NCI-H526 (cell line): ENCODE measurements at places on chromosomes 4 and X.
A peak's percentile ranks its signal among the peaks of the same experiment; 100 is the strongest.

- DNase-seq, result peak; percentile 28
Measured at GRCh38 chrX:153554519-153555167, 37.2 kb downstream of the ATP2B3 start.

- peak; percentile 54 for DNase-seq
Measured at GRCh38 chr4:104475652-104476051, 19.0 kb downstream of the CXXC4 start.

DNA sequence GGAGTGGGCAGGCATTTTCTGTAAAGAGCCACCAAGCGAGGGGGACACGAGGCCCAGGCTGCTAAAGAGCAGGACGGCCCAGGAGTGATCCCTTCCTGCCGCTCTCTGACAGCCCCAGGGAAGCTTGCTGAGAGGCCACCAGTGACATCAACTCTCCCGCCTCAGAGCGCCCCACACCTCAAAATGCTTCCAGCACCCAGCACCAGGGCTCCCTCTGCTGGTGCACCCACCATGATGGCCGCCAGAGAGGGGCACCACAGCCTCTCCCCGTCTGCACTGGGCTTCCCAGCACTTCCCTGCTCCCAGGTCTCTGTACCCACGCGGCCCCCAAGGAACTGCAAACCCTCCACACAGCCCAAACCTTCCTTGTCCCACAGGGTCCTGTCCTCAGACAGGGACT is 40.4 kb downstream of the GAK start:
- peak; percentile 16 for DNase-seq

DNA sequence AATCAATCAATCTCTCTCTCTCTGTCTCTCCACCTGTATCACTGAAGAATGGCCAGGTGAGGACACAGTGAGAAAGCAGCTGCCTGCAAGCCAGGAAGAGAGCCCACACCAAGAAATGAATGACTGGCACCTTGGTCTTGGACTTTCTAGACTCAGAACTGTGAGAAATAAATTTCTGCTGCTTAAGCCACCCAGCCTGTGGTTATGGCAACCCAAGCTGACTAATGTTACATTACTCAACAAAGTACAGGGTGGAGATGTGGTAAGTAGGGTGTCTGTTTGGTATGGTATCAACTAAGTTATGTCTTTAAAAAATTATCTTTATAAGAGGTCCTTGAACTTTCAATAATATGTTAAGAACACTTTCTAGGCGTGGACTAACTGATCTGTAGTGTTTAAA is 159.3 kb downstream of the EPHA5 start:
- no peak for DNase-seq

DNA sequence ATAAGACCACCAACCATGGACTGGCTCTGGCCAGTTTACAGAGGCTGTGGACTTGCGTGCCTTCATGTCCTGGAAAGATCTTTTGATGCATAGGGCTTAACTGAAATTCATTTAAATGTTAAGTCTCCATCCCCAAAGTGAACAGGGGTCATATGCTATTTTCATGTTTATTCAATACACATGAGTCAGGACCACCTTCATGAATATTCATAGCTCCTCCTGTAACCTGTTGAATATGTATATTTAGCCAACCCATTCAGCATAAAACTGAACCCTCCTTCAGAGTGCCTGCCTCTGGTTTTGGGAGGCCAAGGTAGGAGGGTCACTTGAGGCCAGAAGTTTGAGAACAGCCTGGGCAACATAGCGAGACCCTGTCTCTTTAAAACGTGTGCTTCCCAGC is 7.1 kb downstream of the CTPS2 start:
- no peak for DNase-seq

GRCh38 chr4:26701786-26702227 is 117.9 kb downstream of the TBC1D19 start:
- DNase-seq, result no peak

DNA sequence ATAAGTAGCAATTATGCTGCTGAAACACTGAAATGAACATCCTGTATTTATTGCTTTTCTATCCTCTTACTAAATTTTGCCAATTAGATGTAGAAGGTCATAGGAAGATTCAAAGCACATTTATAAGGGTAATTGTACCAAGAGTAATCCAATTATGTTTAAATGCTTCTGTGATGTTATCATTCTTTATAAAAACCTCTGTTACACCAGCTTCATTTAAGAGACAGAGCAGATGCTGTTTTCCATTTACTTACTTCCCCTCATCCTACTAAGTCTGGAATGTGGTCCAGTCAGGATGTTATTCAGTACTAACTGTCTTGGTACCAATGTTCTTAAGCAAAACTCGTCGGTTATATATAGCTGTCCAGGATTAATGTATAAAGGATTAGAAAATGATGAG is 539.6 kb downstream of the PDHA2 start:
- no peak for DNase-seq

DNA sequence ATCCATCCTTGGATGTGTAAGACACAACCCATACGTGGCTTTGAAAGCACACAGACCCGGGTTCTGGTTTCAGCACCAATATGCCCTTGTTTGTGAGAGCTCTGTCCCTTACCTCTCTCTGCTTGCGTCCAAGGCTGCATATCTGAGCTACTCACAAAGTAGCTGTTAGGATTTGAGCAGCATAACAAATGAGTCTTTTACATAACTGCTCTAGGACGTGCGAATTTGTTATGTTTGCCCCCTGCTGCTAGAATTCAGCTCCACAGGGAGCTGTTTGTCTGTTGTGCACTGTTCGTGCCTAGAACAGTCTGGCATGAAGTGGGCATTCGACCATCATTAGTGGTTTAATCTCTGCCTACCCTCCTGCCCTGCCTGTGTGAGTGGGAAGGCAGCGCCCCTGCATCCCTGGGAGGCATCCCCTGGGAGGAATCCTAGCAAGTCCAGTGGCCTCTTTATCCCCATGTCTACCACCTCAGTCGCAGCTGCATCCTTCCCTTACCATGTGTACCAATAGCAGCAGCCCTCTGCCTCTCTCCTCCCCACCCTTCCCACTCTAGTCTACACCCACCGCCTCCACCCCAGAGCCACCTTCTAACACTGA is 42.1 kb downstream of the SLC2A9 start:
- DNase-seq, result peak; percentile 49

DNA sequence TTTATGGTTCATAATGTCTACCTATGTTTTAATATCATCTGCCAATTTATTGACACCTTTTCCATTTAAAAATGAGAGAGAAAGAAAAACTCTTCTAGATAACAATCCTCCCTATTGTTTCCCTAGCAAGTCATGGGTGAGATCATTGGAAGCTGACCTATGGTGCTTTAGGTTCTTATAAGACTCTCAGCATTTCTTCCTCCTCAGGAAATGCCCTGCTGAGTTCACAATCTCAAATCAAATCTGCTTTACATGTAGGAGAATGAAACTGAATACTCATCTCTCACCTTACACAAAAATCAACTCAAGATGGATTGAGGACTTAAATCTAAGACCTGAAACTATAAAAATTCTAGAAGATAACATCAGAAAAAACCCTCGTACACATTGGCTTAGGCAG is 267.4 kb downstream of the RAPGEF2 start:
- DNase-seq, result no peak

GRCh38 chr4:7850489-7850888 is 89.2 kb downstream of the AFAP1 start:
- DNase-seq, result no peak

DNA sequence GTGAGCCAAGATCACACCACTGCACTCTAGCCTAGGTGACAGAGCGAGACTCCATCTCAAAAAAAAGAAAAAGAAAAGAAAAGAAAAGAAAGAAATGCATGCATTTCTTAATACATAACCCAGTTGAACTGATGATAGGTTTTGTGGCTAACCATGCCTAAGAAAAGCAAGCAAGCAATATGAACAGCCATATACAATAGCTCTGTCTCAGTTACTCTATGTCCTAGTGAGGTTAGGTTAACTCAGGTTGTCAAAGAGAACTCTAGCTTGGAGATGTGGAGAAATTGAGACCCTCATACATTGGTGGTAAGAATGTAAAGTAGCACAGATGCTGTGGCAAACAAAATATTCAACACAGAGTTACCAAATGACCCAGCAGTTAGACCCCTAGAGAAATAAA is 167.0 kb upstream of the RASGEF1B start:
- no peak for DNase-seq

DNA sequence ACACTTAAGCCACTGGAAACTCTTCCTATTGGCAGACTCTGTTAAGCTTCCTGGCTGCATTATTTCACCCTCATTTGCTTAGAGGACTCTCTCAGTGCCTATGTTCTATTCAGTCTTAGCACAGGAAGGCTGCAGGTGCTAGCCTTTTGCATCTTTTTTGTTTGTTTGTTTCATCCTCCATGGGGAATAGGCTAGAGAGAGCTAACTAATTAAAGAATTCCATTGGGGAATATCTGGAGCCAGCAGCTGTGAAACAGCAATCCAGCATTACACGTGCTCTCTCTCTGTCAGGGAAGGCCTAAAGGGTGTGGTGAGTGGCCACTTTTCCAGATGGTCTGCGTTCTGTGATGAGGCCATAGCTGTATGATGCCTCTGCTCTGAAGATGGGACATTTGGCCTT is 633.6 kb downstream of the SPRY1 start:
- DNase-seq, result peak; percentile 57

DNA sequence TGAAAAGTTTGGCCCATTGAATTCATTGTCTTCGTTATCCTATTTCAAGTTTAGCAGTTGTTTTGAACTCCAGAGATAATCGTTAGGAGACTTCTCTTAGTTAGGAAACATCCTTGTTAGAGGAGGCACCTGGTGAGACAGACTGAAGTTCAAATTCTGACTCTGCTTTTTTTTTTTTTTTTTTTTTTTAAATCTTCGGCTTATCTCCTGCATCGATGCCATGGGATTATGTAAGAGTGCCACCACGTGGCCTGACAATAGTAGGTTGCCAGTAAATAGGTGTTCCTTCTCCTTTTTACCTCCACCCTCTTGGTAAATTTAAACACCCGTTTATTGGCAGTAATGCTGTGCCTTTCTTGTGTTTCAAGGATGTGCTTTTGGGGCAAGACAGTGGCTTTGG is 149.3 kb downstream of the SOWAHB start:
- peak; percentile 5 for DNase-seq

- no peak for DNase-seq
Measured at GRCh38 chrX:52265713-52266112, 81.0 kb downstream of the MAGED4 start.

GRCh38 chrX:74179071-74179470 is 124.9 kb upstream of the ZCCHC13 start:
- no peak for DNase-seq

GRCh38 chr4:30620711-30621110 is 99.5 kb upstream of the PCDH7 start:
- no peak for DNase-seq

GRCh38 chr4:7867701-7868435 is 71.8 kb downstream of the AFAP1 start:
- DNase-seq, result no peak

DNA sequence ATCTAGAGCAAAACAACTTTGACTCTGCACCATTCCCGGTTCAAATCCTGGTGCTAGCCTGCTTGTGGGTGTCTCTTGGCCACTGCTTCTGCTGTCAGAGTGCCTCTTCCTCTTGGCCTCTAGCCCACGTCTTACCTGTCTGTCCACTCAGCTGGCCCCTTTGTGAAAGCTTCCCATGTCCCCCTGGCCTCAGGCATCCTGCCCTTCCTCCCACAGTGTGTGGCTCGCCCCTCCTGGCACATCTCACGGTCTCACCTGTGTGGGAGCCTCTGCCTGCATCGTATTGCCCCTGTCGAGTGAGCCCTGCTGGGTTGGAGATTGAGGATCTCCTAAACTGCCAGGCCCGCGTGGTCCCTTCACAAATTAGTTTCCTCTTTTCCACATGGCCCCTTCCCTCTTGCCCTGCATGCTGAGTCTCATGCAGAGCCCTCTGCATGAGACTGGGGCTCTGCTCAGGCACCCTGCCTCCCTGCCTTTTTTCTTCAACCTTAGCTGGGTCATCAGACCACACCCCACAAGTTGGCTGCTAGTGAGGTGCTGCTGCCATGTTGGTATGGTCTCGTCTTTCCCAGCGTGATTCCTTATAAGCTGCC is 53.7 kb upstream of the TADA2B start:
- no peak for DNase-seq

DNA sequence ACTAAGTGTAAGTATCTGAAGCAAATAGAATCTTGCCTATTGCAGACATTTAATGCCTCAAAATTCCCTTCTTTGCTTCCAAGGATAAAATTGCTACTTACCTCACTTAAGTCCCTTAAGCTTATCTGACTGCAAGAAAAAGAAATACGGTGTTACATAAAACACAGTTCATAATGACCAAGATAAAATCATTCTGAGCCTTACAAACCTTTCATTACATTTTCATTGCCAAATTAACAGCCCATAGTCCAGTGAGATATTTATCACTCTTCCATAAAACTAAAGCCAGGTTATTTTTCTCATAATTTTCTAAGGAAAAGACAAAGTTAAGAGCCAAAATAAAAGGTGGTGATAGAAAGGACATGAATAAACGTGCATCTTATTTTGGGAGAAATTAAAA is 74.9 kb upstream of the ZNF518B start:
- no peak for DNase-seq

DNA sequence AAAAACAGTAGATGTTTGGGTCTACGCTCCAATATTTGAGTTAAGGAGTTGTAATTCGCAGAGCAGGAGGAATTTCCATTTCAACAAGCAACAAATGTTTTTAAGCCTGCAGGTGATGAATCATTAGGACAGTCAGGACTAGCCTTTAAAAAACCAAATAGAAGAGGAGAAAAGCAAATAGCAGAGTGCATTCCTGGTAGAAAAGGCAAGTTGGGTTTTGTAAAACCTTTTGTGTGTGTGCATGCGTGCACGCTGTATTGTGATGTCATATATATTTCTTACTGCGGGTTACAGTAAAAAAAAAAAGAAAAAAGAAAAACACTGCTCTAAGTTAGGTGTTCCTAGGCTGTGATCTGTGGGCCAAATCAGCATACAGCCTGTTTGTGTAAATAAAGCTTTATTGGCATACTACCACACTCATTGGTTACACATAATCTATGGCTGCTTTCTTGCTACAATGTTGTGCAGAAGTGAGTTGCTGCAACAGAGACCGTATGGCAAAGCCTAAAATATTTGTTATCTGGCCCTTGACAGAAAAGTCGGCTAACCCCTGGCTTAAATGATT is 135.6 kb downstream of the MID1 start:
- no peak for DNase-seq

DNA sequence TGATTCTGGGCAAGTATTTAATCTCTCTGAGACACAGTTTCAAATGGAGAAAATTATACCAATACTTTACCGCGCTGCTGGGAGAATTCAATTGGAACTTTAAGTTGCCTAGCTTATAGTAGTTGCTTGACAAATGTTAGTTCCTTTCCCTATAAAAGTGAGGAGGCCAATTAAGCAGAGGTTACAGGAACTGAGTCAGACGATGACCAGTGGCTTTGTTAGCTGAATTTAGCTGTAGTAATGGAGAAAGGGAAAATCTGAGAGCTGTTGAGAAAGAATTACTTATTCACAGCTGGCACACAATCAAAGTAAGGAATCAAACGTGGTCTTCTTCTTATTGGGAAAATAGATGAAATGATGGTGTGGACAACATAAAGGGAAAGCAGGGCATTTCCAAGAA is 29.6 kb downstream of the SMARCA1 start:
- no peak for DNase-seq

- no peak for DNase-seq
Measured at GRCh38 chr4:98599617-98600205, 58.7 kb downstream of the TSPAN5 start.

- DNase-seq, result no peak
Measured at GRCh38 chr4:188387179-188387791, 248.0 kb downstream of the TRIML1 start.

- peak; percentile 66 for DNase-seq
Measured at GRCh38 chrX:57821703-57822387, 88.4 kb downstream of the ZXDA start.

GRCh38 chrX:105101378-105101777 is 119.1 kb downstream of the TEX13A start:
- no peak for DNase-seq

GRCh38 chrX:95145848-95146490 is 1472.0 kb downstream of the FAM133A start:
- no peak for DNase-seq
